ENCODE measurements at places on chromosomes 2 and 18. TPM values are rescaled to one million over a fixed set of nuclear protein-coding genes. Genes with fewer than 3 reads are reported as not detected.

DNA sequence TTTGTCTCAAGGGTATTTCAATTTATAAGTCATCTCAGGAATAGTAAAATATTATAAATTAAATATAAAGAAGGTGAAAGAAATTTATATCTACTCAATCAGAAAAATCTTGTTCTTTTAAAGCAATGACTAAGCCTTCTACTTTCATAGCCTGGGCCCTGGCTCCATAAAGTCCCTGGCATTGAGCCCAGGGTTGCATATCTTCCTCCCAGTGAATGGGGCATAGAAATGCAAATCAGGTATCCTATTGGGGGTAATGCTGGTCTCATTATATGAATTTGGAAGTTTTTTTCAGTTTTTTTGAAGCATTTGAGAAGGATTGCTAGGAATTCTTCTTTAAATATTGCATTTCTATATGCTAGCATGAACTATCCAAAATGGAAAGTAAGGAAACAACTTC, 73.9 kb upstream of the MC2R start:
- H3K4me1 ChIP-seq: no peaks in the 10 kb centered on the region
- no peaks in the 10 kb centered on the region for H3K36me3 ChIP-seq
- no peak overlapping the region for H3K27ac ChIP-seq
- no peaks in the 10 kb centered on the region for H3K27me3 ChIP-seq
- no peak overlapping the region for H3K4me3 ChIP-seq

GRCh38 chr2:149860276-149860921, 272.8 kb upstream of the MMADHC start:
- no peaks in the 10 kb centered on the region for H3K27me3 ChIP-seq
- no peak overlapping the region for H3K4me3 ChIP-seq
- DNase-seq: peak; percentile 21

- no peak overlapping the region for H3K27ac ChIP-seq
- no peaks in the 10 kb centered on the region for H3K36me3 ChIP-seq
- H3K4me3 ChIP-seq: no peak overlapping the region
- no peaks in the 10 kb centered on the region for H3K27me3 ChIP-seq
- DNase-seq: no peak
These were observed 203.8 kb downstream of the TNS1 start for GRCh38 chr2:217798743-217799562.

DNA sequence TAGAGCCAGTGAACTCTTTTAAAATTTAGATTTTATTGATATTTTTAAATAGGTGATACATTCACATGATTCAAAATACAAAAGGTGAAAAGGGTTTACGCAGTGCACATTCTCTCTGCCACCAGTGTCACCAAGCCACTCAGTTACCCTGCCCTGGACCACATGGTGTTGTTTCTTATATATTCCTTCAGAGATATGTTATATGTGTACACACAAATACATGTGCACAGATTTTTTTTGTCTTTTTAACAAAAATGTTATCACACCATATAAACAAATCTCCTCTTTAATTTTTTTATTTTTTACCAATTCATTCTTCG, 26.2 kb downstream of the SERPINB4 start:
- no peak overlapping the region for H3K27ac ChIP-seq
- H3K27me3 ChIP-seq: no peaks in the 10 kb centered on the region
- H3K4me1 ChIP-seq: no peaks in the 10 kb centered on the region
- no peak overlapping the region for H3K4me3 ChIP-seq

- no peak overlapping the region for H3K27ac ChIP-seq
- H3K4me3 ChIP-seq: no peak overlapping the region
- DNase-seq: no peak
- no peaks in the 10 kb centered on the region for H3K27me3 ChIP-seq
- H3K36me3 ChIP-seq: no peaks in the 10 kb centered on the region
These were observed 57.1 kb downstream of the LONRF2 start for GRCh38 chr2:100265226-100265625.

DNA sequence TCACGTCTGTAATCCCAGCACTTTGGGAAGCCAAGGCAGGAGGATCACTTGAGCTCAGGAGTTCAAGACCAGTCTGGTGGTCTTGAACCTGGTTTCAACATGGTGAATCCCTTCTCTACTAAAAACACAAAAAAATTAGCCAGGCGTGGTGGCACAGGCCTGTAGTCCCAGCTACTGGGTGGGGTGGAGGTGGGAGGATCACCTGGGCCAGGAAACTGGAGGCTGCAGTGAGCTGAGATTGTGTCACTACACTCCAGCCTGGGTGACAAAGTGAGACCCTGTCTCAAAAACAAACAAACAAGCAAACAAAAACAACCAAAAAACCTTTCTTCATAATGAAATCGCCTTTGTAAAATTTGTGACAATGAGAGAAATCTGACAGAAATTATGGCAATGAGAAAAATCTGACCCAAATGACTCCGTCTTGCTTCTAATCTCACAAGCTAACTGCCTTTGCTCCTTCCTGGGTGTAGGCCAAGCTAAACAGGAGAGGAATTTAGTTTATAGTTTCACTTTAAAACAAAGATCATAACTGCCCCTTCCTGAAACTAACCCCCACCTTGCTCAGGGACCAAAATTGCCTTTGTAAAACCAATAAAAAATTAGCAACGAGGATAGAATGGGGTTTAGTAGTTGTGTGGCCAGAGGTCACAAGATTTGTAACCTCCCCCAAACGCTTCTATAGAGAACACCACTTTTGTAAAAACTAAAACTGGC, 60.7 kb upstream of the KIF5C start:
- no peak overlapping the region for H3K27ac ChIP-seq
- H3K4me1 ChIP-seq: peaks cover 31% of the 10 kb centered on the region
- no peaks in the 10 kb centered on the region for H3K36me3 ChIP-seq
- no peak overlapping the region for H3K4me3 ChIP-seq
- no peaks in the 10 kb centered on the region for H3K27me3 ChIP-seq
- DNase-seq: no peak

- H3K36me3 ChIP-seq: no peaks in the 10 kb centered on the region
- no peak overlapping the region for H3K4me3 ChIP-seq
- no peaks in the 10 kb centered on the region for H3K27me3 ChIP-seq
- no peak for DNase-seq
These were observed 56.6 kb downstream of the UBE2E3 start for GRCh38 chr2:181036848-181037603.

DNA sequence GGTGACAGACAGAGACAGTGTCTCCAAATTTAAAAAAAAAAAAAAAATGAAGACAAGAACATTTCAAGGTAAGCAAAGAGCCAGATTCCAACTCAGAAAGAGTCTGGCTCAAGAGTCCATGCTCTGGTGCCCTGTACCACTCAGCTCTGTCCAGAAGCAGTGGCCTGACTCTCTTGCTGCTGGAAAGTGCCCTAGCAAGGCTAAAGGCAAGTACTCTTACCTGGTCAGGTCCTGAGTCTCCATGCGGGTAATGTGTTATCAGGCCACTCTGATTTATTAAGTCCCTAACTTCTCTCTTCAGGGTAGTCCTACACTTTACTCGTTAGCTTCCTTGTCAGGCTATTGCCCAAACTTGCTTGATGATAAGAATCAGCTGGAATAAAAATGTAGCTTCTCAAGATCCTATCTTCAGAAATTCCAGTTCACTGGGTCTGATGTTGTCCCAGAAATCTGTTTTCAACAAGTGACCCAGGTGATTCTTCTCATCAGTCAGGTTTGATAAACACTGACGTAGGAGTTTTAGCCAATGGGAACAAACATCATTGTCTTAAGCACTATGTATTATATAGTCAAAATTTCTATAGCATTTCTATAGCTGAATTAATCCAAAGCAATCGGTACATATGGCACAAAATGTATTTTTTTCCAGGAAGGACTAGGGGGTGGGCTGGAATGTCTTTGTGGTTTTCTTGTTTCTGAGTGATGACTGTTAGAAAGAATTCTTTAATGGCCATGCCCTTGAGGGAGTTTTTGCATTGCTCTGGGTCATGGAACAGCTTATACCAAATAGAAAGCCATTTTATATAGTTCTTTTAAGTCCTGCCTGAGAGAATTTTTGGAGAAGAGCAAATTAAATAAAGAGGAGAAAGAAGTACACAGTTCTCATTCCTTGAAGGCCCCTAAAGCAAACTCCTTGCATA, 139.9 kb upstream of the DNMT3A start:
- H3K4me1 ChIP-seq: no peaks in the 10 kb centered on the region
- no peak overlapping the region for H3K4me3 ChIP-seq
- H3K27me3 ChIP-seq: no peaks in the 10 kb centered on the region
- no peak overlapping the region for H3K27ac ChIP-seq

DNA sequence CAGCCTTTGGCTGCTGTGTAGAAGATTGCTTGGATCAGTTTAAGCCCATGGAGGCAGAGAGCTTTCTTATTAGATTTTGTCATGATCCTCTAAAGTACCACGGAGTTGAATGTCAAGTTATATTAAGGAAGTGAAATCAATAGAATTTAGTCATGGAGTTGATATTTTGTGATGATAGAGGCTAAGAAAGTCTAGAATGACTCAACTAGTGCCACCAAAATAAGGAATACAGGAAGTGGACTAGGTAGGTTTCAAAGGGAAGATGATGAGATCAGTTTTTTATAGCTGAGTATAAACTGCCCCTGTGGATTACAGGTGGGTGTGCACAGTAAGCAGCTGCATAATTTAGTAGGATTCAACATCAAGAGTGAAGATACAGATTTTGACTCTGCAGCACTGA, 25.2 kb downstream of the FBXO36 start:
- no peaks in the 10 kb centered on the region for H3K36me3 ChIP-seq
- no peak overlapping the region for H3K27ac ChIP-seq
- H3K27me3 ChIP-seq: no peaks in the 10 kb centered on the region
- no peaks in the 10 kb centered on the region for H3K4me1 ChIP-seq
- DNase-seq: no peak

DNA sequence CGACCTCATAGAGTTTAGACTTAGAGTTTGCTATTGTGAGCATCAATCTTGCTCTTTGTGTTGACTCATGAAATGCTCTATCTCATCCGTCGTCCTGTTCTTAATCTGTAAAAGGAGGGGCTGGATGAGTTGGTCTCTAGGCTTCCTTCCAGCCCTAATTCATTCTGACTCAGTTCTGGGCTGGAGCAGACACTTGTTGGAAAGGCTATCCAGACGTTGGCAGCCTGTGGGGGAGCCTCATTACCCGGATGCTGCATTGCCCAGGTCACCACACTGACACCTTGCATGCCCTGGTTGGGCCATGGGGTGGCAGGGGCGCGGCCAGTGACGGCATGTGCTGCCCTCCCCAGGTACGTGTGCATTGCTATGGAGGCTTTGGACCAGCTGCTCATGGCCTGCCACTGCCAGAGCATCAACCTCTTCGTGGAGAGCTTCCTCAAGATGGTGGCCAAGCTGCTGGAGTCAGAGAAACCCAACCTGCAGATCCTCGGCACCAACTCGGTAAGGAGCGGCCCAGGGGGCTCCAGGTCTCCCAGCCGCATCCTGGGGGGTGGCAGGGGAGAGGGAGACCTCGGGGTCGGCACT, 61.5 kb downstream of the EFR3B start:
- H3K4me1 ChIP-seq: peaks cover 6% of the 10 kb centered on the region
- no peaks in the 10 kb centered on the region for H3K36me3 ChIP-seq
- H3K27me3 ChIP-seq: no peaks in the 10 kb centered on the region

DNA sequence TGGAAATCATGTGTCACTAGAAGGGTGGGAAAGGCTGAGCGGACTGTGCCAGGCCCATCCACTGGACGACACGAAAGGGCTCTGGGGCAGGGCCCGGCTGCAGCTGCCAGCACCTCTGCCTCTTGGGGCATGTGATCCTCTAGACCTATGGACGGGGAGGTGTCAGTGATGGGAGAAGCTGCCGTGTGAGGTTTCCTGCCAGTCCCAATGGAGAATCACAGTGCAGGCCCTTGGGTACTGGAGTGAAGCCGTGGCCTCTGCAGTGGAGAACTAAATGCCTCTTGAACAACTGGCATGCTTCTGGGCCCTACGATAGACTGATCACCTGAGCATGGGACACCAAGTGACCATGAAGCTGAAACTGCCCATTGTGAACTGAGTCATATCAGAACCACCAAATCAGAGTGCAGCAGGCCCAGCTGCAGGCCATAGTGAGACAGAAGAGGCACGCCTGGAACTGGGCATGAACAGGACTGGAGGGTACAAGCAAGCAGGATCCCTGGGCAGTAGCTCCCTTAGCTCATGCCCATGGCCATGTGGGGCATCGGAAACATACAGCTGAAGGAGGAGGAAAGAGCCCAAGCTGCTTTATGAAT, 18.8 kb upstream of the RHOB start:
- no peak overlapping the region for H3K4me3 ChIP-seq
- H3K4me1 ChIP-seq: no peaks in the 10 kb centered on the region
- no peak overlapping the region for H3K27ac ChIP-seq
- DNase-seq: no peak
- no peaks in the 10 kb centered on the region for H3K27me3 ChIP-seq

DNA sequence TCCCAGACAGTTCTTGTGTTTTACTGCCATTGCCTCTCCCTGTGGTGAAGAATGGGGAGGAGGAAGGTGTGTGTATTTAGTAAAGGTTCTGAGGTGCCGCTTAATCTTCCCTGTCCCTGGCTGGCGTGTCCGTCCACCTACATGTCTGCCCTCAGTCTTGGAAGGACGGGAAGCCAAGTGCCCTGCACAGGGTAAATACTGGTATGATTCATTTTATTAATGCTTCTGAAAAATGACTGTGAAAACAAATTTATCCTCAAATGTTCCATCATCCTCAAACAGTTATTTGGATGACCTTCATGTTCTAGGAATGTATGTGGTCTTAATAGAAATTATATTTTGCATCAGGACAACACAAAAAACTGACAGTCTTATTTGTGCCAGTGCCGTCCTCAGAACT, 6.6 kb downstream of the EPAS1 start:
- no peak for DNase-seq
- no peaks in the 10 kb centered on the region for H3K36me3 ChIP-seq
- no peak overlapping the region for H3K27ac ChIP-seq
- H3K4me3 ChIP-seq: no peak overlapping the region
- no peaks in the 10 kb centered on the region for H3K27me3 ChIP-seq

- no peaks in the 10 kb centered on the region for H3K36me3 ChIP-seq
- H3K27me3 ChIP-seq: no peaks in the 10 kb centered on the region
- H3K27ac ChIP-seq: no peak overlapping the region
- no peak overlapping the region for H3K4me3 ChIP-seq
These were observed 741 bp downstream of the GPR148 start for GRCh38 chr2:130729322-130730299.

- H3K4me1 ChIP-seq: no peaks in the 10 kb centered on the region
- no peaks in the 10 kb centered on the region for H3K27me3 ChIP-seq
- no peak overlapping the region for H3K4me3 ChIP-seq
- no peak overlapping the region for H3K27ac ChIP-seq
These were observed 192.2 kb downstream of the TTC32 start for GRCh38 chr2:19709553-19709952.

DNA sequence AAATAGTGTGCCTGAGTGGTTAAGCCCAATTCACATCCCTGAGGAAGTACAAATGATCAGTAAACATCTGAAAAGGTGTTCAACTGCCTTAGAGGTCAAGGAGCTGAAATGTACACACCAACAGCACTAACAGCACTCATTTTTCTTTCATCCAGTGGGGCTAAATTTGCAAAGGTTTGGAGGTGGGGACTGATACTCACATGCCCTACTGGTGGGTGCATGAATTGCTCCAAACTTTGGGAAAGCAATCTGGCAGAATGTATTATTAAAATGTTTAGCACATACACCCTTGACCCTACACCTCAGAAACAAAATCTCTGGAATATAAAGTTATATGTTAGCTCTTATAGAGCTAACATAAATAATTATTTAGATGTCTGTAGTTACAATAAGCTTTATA, 19.0 kb upstream of the FAM178B start:
- no peaks in the 10 kb centered on the region for H3K27me3 ChIP-seq
- no peak overlapping the region for H3K4me3 ChIP-seq
- no peak overlapping the region for H3K27ac ChIP-seq
- no peaks in the 10 kb centered on the region for H3K36me3 ChIP-seq
- no peak for DNase-seq

Gene REG1B
- total RNA-seq: not detected

Gene KATNAL2
- total RNA-seq: 17.5 TPM

Gene GCG
- total RNA-seq: not detected

Gene TMEM169
- 0.31 TPM for total RNA-seq

Gene ITGB6
- total RNA-seq: 0.79 TPM

Gene CCDC74B
- total RNA-seq: 117 TPM

Gene DSC3
- total RNA-seq: 0.24 TPM

Gene RIT2
- total RNA-seq: not detected

Gene NIFK
- total RNA-seq: 51.5 TPM

Gene MAPRE3
- total RNA-seq: 49.8 TPM
